ENCODE measurements at places on chromosomes 13 and 19. TPM values are rescaled to one million over a fixed set of nuclear protein-coding genes. Genes with fewer than 3 reads are reported as not detected.

DNA sequence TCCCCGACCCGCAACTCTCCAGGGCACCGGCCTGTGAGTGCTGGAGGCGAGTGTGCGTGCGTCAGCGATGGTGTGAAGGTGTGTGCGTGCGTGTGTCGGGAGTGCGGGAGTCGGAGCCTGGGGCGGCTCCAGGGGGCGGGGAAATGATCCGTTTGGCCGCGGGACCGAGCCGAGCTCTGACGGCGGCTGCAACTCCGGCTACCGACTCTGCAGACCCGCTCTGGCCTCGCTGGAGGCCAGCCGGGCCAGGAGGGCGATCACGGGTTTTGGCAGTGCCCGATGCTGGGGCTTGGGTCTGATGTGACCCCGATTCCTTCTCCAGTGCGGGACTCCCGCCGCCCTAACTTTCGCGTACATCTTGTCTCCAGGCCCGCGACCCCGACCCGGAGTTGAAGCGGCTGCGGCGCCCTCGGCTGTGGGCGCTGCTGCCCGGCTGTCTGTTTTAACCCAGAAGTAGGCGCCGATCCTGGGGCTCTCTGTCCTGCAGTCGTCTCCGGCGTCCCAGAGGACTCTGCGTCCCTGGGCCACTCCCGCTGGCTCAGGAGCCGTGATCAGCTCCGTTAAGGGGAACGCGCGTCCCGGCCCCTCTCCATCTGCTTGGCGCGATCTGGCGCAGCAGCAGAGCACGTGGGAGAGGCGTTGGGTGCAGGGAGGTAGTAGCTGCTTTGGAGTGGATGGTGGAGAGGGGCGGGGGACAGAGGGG, 1.2 kb downstream of the CHST8 start:
- no peak for DNase-seq

Gene OR1I1
- total RNA-seq, result not detected

DNA sequence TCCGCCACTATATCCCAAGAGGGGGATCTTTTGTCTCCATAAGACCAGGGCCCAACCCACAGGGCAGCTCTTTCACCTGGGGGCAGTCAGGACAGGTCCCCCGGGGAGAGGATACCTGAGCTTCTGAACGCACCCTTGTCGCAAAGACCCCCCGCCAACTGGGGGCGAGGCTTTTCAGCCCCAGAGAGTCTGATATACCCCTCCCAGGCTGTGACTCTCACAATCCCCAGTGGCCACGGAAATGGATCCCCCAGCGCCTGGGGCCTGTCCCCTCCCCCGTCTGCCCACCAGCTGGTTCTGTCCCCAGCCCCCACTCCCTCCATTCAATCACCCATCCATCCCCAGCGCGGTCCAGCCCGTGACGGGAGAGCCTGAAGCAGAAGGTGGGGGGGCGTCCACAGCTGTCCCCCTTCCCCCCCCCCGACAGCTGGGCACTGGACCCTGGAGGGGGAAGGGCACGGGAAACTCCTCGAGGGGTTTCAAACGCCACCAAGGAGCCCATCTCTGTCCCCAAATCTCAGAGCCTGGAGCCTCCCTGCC, 823 bp downstream of the DOCK6 start:
- DNase-seq, result no peak

- no peak for DNase-seq
These were observed 157.9 kb downstream of the UQCRFS1 start for GRCh38 chr19:29054886-29055675.
